ENCODE measurements at places on chromosomes 5 and 9.

- DNase-seq, result no peak
Observed at GRCh38 chr5:71937921-71938698, 169.2 kb upstream of the MAP1B start.

- no peak for DNase-seq
Observed at GRCh38 chr9:97735070-97735600, 38.0 kb upstream of the XPA start.

GRCh38 chr9:22446589-22446949, at the start of gene DMRTA1:
TSS of gene DMRTA1 (plus strand) at chr9:22446824. CDS start at chr9:22447066, 242 bp downstream.
- DNase-seq, result peak; percentile 8

DNA sequence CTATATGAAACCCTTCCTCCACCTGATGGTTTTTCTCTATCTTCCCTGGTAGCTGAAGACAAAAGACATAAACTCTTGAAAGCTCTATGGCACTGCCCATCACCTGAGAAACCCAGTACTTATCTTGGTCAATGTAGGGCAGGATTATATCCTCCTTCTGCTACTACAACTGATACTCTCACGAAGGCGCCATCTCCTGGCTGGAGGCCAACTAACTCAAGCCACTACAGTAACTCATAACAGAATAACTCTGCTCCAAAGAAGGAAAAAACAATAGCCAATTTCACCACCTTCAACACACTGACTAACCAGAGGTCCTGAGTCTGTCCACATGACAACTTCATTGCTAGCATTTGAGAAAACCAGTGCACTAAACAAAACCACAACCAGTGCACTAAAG, 409.2 kb downstream of the CETN3 start:
- no peak for DNase-seq

GRCh38 chr5:106392766-106393165, 1278.0 kb downstream of the EFNA5 start:
- no peak for DNase-seq

GRCh38 chr5:143471041-143471509, 67.6 kb upstream of the NR3C1 start:
- DNase-seq, result no peak

GRCh38 chr9:112166176-112167140, 8.6 kb downstream of the SUSD1 start:
- no peak for DNase-seq

- DNase-seq, result no peak
Observed at GRCh38 chr5:41459557-41459956, 50.8 kb downstream of the PLCXD3 start.

DNA sequence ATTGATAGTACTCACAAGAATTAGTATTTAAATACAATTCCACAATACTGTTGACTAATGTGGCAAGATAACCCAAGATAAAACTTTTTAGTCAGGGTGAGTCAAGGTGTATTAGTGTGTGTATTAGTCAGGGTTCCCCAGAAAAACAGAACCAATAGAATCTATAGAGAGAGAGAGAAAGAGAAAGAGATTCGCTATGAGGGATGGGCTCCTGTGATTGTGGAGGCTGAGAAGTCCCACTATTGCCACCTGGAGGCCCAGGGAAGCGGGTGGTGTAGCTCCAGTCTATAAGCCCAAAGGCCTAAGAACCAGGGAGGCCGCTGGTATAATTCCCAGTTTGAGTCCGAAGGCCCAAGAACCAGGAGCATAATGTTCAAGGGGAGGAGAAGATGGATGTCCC, 10.0 kb upstream of the SHISAL2B start:
- no peak for DNase-seq

DNA sequence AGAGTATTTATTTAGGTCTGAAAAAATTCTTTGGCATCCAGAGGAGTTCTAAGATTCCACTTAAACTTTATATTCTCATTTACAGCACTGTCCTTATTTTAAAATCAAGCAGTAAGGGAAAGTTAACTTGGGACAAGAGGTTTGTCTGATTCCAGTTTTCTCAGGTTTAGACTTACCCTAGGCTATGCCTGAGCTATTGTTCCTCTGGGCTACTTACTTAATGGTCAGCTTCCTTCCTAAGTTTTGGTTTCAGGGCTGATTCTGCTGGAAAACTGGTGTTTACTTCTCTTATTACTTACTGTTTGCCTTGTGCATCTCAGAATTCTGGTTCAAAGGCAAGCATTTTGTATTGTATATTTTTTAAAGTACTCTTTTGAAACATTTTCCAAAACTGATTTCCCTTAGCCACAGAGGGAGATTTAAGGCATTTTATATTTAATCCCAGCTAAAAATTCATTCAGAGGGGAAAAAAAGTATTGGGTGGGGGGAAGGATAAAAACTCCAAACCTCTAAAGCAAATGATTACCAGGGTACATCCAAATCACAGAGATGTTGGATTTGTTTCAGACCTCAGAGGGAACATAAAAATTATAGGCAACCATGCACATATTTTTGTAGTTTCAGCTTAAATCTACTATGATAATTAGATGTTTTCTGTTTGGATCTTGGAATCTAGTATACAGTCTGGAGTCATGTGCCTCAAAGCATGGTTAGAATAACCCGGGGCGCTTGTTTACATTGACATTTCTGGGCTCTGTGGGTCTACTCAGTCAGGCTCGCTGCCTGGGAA, 290.0 kb downstream of the ARHGAP26 start:
- DNase-seq, result no peak

DNA sequence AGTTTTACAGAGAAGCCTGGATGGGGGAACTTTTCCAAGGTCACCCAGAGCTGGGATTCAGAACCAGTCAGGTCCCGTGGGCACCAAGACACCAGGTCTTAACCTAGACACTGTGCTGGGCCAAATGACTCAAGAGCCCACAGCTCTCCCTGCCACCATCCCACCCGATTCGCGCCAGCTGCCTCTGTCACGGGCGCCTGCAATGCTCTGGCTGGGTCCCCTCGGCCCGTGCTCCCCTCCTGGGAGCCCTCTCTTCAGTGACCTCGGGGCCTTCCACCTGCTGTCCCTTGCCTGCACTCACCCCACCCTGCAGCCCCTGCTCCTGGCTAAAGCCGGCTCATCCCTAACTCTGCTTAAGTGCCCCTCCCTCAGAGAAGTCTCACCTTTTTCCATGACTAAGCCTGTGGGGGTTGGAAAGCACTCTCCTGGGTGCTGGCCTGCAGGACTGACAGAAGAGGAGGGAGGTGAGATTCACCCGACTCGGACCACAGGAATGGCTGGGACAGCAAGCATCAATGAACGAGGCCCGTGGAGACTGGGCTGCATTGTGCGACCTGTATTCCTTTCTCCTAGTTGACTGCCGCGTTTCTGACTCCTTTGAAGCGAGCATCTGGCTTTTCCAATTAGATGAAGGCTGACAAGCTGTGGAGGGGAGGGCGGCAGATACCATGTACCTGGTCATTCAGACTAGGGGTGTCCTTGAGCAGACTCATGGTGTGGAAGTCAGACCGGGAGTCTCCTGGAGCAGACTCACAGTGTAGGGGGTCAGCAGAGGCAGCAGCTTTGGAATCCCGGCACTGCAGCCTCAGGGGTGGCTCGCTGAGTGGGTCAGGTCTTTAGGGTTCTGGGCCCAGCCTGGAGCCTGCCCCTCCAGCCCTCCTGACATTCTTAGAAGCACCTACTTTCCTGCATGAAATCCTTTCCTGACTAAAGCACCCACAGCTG, 5.8 kb upstream of the IL4 start:
- no peak for DNase-seq

DNA sequence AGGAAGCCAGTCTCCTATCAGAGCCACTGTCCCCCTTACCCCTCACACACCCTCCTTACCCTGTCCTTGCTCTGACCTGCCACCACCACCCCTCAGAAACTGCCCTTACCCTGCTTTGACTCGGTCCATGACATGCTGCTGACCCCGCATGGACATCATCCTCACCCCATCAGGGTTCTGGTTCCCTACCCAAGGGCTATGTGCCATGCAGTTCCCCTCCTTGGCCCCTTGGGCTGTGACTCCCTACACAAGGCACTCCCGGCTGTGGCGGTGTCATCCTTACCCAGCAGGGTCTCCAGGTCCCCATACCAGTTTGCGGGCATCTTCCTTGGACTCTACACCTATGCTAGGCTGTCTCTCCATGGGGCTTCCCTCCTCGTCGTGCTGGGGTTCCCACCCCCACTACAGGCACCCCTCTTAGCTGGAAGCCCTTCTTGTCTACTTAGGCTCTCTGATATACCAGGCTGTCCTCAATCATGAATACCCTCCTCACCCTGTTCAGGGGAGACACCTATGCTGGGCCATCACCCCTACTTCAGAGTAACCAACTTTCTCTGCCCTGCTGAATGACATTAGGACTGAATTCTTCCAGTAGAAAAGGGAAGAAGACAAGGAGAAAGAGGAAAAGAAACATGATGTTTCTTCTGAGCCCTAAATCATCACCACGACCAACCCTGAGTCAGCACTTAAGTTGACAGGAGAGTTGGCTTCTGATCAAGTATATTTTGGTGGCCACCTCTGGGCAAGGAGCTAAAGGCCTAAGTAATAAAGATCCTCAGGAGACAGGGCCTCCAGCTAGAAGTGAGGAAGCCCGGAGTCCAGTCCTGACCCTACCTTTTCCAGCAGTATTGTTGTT, 115.2 kb downstream of the GCNT1 start:
- no peak for DNase-seq
